ENCODE measurements at places on chromosomes 5 and 9.
A peak's percentile ranks its signal among the peaks of the same experiment; 100 is the strongest.

DNA sequence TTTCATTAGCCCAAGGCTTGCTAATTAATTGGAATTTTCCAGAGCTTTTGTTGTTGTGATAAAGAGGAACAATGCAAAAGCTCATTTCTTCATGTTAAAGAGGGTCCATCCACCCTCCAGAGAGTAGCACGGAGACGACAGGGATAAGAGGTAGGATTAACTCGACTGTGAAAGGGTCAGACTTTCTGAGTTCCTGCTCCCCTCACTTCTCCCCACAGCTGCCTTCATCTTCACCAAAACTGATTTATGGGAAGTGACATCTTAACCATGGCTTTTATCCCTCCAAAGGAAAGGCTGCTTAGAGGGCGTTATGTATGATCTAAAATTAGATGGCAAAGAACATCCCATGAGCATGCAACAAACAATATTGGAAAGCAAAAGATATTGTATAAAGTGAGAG, 135.5 kb downstream of the GLIS3 start:
- no peak for DNase-seq

GRCh38 chr5:173197375-173197891, 37.6 kb downstream of the NKX2-5 start:
- no peak for DNase-seq

GRCh38 chr9:97064176-97064575, 25.2 kb upstream of the CTSV start:
- DNase-seq, result peak; percentile 4

GRCh38 chr5:93438124-93438523, 142.9 kb downstream of the NR2F1-AS1 start:
- no peak for DNase-seq

- no peak for DNase-seq
Observed at GRCh38 chr9:6355728-6356127, 27.6 kb downstream of the TPD52L3 start.

Measured in inflammatory macrophage treated with lipopolysaccharide for 4 hours (primary cell).